ENCODE measurements at places on chromosomes 6 and 20.

- no peak for DNase-seq
Measured at GRCh38 chr20:34578521-34578920, 20.0 kb downstream of the MAP1LC3A start.

DNA sequence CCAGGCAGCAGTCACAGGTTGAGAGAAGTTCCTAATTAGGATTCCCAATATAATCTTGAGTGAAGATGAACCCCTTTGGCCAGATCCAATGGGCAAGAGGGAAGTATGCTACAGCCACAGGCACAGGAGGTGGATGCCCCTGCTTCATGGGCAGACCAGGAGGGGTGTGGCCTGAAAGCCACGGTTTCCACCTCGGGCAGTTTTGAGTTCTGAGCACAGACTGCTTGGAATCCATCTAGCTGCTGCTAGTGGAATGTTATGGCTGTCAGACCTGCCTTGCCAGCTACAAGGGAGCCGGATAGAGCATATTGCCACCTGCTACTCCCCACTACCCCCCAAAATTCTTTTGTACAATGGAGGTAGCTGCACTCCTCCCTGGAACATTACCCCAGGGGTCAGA lies 672.9 kb downstream of the HACE1 start:
- DNase-seq = no peak

DNA sequence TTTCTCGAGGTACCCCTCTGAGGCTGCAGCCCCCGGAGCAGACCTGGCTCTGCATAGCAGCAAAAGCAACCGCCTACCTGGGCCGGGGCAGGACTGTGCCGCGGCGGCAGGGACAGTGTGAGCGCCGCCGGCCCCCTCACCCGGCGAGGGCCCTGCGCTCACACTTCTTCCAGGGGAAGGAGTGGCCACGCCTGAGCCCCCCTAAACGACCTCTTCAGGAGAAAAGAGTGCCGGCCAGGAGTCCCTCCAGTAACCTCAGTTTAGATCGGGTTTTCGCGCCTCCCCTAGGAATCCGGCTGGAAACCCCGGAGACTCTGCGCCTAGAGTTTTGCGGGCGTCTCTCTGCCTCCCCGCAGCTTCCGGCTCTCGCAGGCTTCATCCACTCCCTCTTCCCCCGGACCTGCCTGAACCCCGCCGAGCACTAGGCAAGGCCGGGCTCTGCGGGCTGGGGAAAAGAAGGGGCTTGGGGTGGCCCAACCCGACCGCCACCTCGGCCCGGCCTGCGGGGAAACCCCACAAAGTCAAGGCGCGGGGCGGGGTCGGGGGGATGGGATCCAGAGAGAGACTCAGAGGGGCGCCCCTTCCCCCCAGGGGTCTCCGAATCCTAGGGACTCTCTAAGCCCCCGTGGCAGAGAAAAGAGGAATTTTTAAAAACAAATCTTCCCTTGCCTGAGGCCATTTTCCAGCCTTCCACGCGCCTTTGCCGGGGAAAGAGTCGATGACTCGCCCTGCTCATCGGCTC lies 558 bp downstream of the LINC00237 start:
- peak; percentile 37 for DNase-seq

GRCh38 chr6:82976179-82976578 lies 89.5 kb downstream of the UBE3D start:
- no peak for DNase-seq

DNA sequence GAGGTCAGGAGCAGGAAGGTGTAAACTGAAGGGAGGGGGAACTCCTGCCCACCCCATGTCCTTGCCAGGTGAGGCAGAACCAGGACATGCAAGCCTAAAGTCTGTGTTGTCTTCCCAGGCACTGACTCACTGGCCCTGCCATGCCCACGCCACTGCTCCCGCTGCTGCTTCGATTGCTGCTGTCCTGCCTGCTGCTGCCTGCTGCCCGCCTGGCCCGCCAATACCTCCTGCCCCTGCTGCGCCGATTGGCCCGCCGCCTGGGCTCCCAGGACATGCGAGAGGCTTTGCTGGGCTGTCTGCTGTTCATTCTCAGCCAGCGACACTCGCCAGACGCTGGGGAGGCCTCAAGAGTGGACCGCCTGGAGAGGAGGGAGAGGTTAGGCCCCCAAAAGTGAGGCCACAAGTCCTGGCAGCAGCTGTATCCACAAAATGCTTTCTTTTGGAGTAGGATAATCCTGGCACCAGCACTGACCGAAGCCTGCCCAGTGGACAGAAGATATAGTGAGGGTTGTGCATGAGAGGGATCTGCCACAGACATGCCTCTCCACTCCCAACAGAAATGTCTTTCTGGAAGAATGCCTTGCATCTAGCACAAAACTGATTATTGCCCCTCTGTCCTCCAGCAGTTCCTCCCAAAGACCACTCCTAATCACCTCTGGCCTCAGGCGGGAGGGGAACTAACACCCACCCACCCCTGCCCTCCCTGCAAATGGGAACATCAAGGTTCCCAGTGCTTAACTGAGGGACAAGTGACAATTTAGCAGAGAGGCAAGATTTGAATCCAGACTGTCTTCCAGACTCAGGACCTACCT lies 812 bp downstream of the MYMX start:
- peak; percentile 49 for DNase-seq

GRCh38 chr6:3873051-3873450 lies 23.9 kb downstream of the FAM50B start:
- no peak for DNase-seq

Measured in iPS-NIHi11 (cell line).